ENCODE measurements at places on chromosomes 4 and X.

DNA sequence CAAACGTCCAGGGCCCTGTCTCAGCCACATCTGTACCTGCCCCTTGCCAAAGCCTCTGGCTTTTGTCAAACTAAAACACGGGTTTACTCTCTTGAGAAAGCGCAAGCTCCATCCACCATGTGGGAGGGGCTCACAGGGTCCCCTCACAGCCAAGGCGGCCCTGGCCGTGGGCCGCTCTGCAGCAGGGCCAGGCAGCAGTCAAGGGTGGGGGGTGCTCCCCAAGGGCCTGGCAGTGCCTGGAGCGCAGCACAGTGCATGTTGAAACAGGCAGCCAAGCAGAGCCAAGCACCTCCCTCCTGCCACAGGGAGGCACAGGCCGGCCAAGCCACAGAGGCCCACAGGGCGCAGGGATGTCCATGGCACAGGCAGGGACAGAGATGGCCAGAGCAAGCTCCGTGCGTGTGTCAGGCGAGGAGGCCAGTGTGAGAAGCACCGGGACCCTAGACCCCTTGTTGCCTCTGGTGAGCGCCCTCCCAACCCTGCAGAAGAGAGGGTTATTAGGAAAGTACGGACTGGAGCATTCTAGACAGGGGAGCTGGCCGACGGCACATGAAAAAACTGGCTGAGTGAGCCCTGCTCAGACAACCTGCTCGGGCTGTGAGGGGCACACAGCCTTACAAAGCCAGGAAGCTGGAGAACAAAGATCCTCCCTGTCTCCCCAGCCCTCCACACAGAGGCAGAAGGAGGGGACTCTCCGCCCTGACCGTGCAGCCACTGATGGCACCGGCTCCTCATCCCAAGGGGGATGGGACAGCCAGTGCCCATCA lies 39.0 kb downstream of the FAM53A start:
- peak; percentile 47 for DNase-seq

GRCh38 chr4:42519803-42520417 lies 122.6 kb downstream of the SHISA3 start:
- DNase-seq = peak; percentile 57

GRCh38 chr4:150789864-150790263 lies 207.9 kb downstream of the MAB21L2 start:
- DNase-seq = no peak

DNA sequence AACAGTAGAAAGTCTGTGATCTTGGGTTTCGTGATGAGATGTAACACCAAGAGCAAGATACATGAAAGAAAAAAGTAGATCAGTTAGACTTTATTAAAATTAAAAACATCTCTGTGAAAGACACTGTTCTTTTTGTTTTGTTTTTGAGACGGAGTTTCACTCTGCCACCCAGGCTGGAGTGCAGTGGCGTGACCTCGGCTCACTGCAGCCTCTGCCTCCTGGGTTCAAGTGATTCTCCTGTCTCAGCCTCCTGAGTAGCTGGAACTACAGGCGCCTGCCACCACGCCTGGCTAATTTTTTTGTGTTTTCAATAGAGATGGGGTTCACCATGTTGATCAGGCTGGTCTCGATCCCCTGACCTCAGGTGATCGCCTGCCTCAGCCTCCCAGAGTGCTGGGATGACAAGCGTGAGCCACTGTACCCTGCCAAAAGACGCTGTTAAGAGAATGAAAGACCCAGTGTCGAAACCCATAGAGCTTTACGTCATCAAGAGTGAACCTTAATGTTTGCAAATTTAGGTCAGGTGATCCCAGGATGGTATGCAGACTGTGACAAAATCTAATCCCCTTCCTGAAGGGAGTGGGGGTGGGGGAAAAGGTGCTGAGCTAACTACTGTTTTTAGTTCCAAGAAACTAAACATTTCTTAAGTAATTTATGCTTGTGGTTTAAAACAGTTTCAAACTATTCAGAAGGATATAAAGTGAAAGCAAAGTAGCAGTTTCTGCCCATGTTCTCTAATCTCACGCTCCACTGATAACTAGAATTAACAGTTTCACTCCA lies 8.0 kb downstream of the OFD1 start:
- no peak for DNase-seq

- no peak for DNase-seq
Observed at GRCh38 chrX:9196961-9197640, 163.2 kb upstream of the FAM9B start.

GRCh38 chr4:80767944-80768343 lies 262.6 kb upstream of the BMP3 start:
- peak; percentile 66 for DNase-seq

GRCh38 chrX:81229229-81229628 lies 27.3 kb downstream of the SH3BGRL start:
- no peak for DNase-seq

- DNase-seq = no peak
Observed at GRCh38 chr4:107246761-107247160, 210.6 kb upstream of the DKK2 start.

- peak; percentile 24 for DNase-seq
Observed at GRCh38 chr4:101140228-101140627, 207.1 kb downstream of the PPP3CA start.

DNA sequence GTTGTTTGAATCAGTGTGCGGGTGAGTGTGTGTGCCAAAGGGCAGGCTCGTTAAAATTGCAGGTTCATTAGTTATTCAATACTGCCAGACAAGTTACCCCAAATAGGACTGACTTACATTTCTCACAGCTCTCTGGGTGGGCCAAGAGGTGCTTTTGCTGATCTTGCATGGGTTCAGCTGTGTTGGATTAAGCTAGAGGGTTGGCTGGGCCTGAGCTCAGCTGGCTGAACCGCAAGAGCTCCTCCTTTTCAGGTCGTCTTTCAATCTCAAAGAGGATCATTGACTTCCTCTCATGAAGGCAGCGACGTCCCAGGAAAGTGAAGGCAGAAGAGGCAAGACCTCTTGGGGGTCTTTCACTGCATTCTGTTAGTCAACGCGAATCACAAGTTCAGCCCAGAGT lies 343.3 kb upstream of the FRG1 start:
- no peak for DNase-seq

DNA sequence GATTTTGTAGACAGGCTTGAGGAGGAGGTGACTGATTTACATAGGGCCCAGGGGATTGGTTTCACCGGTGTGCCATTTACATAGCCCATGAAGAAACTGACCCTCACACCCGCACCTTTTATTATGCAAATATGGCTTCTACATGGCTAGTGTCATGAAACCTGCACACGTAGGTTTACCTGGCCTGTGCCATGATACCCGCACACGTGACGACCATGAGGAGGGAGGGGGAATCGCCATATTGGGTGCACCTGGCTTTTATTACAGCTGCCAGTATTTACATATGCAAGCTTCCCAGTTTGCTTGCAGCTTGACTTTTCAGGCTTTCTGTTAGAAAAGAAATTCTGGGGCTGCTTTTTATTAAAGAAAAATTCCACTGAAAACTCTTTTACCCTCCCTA lies 359.7 kb downstream of the ADAM29 start:
- no peak for DNase-seq

DNA sequence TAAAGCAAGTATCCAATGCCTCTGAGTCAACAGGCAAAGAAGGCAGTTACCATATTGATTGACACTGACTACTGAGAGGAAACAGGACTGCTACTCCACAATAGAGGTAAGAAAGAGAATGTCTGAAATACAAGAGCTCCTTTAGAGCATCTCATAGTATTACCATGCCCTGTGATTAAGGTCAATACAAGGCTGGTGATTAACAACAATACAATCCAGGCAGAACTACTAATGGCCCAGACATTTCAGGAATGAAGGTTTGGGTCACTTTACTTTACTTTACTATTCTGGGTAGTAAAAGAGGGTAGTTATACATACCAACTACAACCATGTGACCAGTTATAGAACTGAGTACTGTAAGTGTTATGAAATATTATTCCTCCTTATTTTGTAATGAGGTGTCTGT lies 44.5 kb downstream of the BRWD3 start:
- peak; percentile 63 for DNase-seq

- no peak for DNase-seq
Observed at GRCh38 chr4:114595207-114595606, 3.4 kb upstream of the UGT8 start.

DNA sequence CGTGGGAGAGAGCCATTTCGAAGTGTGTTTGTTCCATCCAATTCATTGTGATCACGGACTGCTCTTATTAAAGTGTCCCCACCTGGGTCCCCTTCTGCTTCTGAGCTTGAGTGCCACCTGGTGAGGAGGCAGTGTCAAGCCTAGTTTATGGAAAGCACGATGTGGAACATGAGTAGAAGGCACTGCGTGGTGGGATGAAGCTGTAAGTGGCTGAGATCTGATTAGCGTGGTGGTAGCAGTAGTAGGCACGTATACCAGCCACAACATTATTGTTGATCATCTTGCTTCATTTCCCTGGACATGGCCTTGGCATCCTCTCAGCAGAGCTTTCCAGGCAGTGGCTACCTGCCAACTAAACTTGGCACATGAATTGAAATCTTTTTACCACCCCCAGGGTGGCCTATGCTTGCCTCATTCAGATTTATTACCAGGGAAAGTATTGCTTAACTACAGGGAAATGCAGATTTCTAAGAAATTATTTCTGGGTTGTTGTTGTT lies 46.4 kb downstream of the GPAT3 start:
- peak; percentile 74 for DNase-seq

GRCh38 chr4:169200361-169201030 lies 70.3 kb downstream of the SH3RF1 start:
- peak; percentile 61 for DNase-seq

GRCh38 chr4:168551945-168552695 lies 55.3 kb downstream of the PALLD start:
- no peak for DNase-seq

GRCh38 chr4:149973181-149973580 lies 105.1 kb upstream of the DCLK2 start:
- no peak for DNase-seq

DNA sequence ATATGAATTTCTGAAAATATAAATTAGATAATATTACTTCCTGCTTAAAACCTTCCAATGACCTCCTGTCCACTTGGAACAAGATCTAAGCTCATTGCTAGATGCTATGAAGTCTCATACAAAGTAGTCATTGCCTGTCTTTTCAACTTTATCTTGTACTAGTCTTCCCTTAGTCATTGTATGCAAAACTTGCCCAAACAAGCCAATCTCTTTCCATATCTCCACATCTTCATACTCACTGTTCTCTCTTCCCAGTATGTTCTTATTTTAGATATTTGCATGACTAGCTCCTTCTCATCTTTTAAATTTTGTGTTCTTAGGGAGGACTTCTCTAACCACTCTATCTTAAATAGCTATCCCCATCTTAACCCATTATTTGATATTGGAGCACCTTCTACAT lies 33.9 kb upstream of the CDX4 start:
- DNase-seq = peak; percentile 30

DNA sequence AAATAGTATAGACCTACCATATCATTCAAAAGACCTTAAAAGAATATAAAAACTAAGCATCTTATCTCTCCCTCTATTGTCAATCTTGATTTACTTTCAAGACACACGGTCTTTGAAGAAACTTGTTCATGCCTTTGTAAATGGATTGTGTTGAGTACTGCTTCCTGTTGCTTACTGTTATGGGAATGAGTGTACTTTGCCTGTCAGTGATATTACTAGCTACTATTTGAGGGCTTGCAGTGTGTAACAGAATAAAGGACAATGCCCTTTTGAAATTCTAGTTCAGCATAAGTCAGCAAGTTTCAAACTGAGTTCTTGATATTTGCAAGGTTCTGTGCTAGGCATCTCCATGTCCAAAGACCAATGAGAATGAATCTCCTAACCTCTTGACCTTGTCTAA lies 36.0 kb downstream of the CDKL5 start:
- DNase-seq = peak; percentile 1

- no peak for DNase-seq
Observed at GRCh38 chr4:76207549-76207948, 6.1 kb downstream of the SCARB2 start.

GRCh38 chr4:37648084-37648817 lies 37.9 kb downstream of the RELL1 start:
- DNase-seq = peak; percentile 93

GRCh38 chrX:49043987-49044281 lies 777 bp upstream of the TFE3 start:
- DNase-seq = no peak

GRCh38 chr4:105182211-105182610 lies 35.5 kb downstream of the TET2 start:
- peak; percentile 74 for DNase-seq

GRCh38 chrX:54044877-54045338 lies 635 bp upstream of the PHF8 start:
- DNase-seq = no peak

DNA sequence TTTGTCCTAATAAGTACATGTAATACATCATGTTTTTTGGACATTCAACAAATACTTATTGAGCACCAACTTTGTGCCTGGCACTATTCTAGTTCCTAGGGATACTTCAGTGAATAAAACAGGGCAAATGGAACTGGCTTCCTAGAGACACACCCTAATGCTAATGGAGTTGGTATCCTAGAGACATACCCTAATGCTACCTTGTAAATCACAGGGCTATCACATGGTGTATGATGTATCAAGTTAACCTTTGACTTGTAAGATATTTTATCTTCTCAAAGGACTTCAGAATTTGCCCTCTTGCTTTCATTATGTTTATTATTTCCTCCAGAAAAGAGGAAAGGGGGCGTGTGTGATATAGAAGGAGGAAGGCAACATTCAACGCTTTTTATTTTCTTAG lies 10.1 kb downstream of the GK start:
- no peak for DNase-seq

- DNase-seq = peak; percentile 48
Observed at GRCh38 chrX:21766101-21766500, 8.2 kb upstream of the SMPX start.

- DNase-seq = no peak
Observed at GRCh38 chr4:144347121-144347520, 206.6 kb upstream of the GYPA start.

DNA sequence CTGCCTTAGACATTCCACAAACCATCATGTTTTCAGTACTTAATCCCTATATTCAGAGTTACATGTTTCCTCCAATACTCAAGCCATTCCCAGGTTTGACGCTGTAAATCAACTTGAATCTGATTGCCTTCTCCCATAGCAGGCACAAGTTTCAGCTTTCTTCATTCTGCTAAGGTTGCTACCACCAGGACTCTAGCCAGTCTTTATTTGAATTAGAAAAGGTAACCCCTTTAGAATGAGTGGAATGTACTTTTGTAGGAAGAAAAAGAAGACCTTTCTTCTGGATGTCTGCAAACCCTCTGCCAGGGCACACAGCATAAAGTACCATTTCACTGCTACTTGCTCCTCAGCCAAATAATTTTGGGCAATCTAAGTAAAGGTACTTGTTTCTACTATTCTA lies 10.7 kb upstream of the RBMXL3 start:
- no peak for DNase-seq

Measured in epithelial cell of esophagus (primary cell).